ENCODE measurements at places on chromosomes 2 and 18.

GRCh38 chr2:68992933-68993332 lies 18.5 kb downstream of the GKN1 start:
- no peak for DNase-seq

DNA sequence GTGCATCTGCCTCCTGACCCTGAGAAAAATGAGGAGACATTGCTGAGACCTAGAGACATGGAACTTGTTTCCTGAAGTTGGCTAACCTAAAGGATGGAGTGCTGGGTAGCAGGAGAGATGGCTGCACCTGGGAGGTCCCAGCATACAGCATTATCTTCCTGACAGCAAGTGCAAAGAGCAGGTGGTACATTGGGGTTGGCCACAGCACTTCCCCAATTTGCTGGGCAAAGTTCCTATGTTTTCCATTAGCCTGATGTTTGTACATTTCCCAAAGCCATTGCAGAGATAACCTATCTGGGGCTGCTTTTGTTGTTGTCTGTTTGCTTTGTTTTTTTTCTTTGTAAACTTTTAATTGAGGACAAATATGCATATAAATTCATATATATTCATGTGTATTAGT lies 296.7 kb downstream of the HRH4 start:
- no peak for DNase-seq

GRCh38 chr2:21229302-21229701 lies 105.5 kb downstream of the TDRD15 start:
- DNase-seq: no peak

DNA sequence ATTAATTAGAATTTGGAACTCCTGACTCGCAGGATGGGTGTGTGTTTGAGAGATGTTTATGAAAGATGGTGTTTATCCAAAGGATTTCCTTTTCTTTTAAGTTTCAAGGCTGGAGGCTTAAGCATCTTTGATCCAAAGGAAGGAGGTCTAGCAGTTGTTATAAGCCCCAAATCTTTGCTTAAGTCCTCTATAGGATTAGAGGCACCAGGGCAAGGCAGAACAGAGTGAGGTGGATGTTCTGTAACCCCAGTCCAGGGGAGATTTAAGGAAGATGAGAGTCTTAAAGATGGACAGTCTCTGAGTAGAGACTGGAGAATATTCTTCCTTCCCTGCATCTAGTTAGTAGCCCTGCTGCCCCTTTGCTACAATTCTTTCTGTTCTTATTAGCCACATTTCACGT lies 17.5 kb downstream of the LBH start:
- no peak for DNase-seq

DNA sequence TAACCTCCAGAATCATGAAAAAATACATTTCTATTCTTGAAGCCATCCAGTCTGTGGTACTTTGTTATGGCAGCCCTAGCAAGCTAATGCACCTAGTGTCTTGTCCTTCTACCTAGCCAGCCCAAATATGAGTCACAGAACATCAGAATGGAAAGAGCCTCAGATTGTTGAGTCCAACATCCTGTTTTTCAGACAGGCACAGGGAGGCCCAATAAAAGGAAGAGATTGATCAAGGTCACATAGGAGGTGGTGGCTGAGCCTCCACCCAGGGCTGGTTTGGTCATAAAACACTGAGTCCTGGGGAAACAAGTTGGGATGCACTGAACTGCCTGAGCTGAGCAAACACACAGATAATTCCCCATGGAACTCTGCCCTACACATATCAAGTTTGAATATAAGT lies 195.5 kb downstream of the TTC32 start:
- no peak for DNase-seq

GRCh38 chr18:3135536-3135935 lies 84.2 kb downstream of the MYOM1 start:
- no peak for DNase-seq

DNA sequence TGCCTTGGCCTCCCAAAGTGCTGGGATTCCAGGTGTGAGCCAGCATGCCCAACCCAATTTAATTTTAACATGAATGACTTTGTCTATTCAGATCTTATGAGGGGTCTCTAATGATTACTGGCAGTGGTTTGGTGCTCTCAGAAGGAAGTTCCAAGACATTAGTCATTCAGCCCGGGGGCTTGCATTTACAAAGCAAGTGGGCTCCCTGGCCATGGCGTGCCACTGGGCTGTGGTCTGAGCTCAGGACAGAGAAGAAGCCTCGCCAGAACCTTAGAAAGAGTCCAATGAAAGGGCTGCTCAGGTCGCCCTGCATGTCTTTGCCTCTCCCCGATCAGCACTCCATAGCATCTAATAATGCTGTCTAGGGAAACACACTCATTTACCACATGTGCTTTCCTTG lies 182.6 kb upstream of the CHAC2 start:
- DNase-seq: no peak

DNA sequence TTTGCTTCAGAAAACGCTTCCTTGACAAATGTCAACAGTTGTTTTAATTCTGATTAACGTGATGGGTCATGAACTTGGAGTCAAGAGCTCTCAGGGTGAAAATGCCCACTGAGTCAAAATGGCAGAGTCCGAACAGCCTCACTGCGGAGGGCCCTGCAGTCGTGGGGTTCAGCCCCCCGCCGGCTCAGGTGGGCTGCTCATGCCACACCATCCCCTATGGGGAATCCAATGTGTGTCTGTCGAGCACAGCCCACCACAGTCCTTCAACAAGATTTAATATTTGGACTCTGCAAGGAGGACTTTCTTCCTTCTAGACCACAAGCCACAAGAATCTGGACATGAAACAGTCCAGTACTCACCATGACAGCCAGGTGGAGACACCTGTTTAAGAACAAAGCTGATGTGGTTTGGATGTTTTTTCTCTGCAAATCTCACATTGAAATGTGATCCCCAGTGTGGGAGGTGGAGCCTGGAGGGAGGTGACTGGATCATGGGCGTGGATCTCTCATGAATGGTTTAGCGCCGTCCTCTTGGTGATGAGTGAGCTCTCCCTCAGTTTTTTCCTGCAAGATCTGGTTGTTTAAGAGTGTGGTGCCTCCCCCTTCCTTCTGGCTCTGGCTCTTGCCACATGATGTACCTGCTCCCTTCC lies 201.0 kb downstream of the NDUFA10 start:
- DNase-seq: no peak

GRCh38 chr2:128316777-128317180 lies 1.9 kb downstream of the HS6ST1 start:
- no peak for DNase-seq

- DNase-seq: no peak
Measured at GRCh38 chr2:231795525-231796327, 9.5 kb downstream of the COPS7B start.

DNA sequence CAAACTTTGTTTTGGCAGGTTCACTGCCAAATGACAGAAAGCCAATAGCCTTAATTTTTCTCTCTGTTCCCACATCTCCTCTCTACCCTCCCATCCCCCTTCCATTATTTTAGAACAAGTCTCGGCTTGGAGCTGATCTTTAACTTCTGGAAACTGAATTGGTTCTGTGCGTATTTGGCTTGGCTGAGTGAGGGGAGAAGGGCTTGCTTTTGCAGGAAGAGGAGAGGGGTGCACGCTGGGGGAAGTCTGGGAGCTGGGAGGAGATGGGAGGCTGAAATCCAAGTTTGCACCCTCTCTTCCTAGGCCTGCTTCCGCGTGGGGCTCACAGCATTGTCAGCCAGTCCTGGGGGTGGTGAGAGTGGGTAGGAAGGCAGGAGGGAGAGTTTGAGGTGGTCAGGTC lies 176.1 kb upstream of the SPRED2 start:
- peak; percentile 8 for DNase-seq

- no peak for DNase-seq
Measured at GRCh38 chr2:121211689-121212151, 73.3 kb downstream of the TFCP2L1 start.

GRCh38 chr2:67272195-67272594 lies 124.9 kb upstream of the ETAA1 start:
- no peak for DNase-seq

DNA sequence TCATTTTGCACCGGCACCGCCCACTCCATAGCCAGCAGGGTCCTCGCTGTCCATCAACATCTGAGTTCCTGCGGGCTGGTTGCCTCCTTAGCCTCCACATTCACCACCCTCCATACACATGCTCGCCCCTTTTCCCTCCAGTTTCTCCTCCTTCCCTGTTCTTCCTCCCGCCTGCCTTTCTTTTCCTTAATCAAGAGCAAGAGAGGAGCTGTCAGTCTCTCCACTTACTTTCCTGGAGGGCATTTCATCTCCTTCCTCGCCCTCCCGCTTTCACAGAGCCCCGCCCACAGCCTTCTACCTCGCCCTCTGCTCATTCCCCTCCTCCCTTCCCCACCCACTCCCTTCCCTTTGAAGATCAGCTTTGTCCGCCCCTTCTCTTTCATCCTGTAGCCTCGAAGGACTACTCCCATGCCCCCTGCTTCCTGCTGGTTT lies 13.8 kb upstream of the ZBTB7C start:
- DNase-seq: no peak

GRCh38 chr2:49035481-49035880 lies 118.8 kb downstream of the FSHR start:
- DNase-seq: no peak

DNA sequence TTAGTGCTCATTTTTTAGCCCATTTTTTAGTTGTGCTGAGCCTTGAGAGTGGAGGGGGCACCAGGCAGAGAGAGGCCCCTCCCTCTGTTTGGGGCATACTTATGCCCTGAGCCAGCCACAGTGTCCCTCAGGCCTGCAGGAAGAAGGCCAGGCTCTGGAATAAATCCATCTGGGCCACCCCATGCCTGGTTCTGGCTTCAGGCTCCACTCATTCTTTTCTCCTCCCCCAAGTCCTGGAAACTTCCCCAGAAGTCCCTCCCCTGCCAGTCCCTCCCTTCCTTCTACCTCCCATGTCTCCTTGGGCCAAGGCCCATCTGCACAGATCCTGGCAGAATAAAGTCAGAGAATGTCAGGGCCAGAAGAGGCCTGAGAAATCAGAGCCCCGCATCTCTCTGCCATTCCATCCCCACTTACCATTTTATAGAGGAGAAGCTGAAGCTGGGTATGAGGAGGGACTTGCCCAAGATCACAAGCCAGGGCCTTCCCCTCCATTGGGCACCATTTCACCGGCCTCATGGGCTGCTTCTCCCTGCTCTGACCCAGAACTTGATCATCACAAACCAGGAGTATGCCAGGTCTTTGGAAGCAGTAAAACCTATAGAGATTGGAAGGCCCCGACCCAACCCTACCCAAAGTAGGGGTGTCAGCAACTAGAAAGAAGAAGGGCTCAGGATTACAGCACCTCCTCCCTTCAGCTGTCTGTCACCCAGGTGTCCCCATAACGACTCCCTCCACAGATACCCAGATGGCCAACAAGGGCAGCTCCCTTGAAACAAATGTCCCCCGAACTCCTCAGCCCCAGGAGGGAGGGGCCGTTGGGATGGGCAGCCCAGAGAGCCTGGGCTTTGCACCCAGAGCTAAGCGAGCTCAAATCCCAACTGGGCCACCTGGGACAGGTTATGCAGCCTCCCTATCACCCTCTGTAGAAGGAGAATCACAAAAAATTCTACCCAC lies 108.4 kb downstream of the POLR1A start:
- no peak for DNase-seq

GRCh38 chr18:46754661-46755292 lies 2.1 kb downstream of the ST8SIA5 start:
- DNase-seq: no peak

DNA sequence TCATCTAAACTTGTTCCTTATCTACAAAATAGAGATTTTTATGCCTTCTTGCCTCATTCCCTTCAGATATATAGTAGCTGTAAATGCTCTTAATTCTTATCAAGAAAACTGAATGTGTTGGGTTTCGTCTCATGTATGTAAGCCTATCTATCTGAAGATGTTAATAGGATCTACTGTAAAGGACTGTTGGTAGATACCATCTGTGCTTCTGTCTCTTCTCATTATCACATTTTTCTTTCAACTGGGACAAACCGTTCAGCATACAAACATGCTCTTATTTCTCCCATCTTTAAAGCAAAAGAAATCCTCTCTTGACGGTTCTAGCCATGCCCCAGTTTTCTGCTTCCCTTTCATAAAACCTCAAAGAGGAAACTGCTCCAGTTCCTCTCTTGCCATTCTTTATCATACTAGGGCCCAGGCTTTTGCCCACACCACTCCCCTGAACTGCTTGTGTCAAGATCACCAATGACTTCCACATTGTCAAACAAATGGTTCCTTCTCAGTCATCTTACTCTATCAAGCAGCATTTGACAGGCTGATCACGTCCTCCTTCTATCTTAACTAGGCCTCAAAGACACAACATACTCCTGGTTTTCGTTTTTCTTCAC lies 88.7 kb downstream of the ARHGEF33 start:
- DNase-seq: no peak

- DNase-seq: no peak
Measured at GRCh38 chr18:4004183-4004829, 450.8 kb downstream of the DLGAP1 start.

- no peak for DNase-seq
Measured at GRCh38 chr2:205744074-205744591, 61.8 kb downstream of the NRP2 start.

GRCh38 chr2:235914756-235915155 lies 253.4 kb downstream of the GBX2 start:
- no peak for DNase-seq

GRCh38 chr2:97749581-97749980 lies 36.2 kb downstream of the ZAP70 start:
- DNase-seq: no peak

DNA sequence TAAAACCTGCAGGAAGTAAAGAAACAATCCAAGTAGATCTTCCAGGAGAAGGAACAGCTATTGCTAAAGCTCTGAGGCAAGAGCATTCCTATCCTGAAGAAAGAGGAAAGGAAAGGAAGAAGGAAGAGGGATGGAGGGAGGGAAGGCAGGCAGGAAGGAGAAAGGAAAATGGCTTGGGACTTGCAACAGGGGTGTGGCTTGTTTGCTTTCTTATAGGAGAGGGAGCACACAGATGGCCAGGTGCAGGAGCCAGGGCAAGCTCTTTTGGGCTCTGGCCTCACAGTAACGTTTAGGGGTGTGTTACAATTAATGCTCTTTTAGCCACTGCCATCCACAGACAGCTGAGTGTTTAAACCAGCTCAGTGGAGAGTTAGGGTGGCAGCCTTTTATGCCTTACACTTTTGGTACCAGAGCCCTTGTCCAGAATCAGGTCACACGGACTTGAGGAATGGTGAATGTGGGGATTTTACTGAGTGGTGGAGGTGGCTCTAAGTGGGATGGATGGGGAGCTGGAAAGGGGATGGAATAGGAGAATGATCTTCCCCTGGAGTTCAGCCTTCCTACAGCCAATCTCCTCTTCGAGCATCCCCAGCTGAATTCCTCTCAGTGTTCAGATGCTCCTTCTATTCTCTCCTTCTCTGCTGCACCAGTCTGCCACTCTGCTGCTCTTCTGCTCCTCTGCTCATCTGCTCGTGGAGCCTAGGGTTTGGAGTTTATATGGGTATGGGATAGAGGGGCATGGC lies 108.7 kb upstream of the SLC39A10 start:
- no peak for DNase-seq

DNA sequence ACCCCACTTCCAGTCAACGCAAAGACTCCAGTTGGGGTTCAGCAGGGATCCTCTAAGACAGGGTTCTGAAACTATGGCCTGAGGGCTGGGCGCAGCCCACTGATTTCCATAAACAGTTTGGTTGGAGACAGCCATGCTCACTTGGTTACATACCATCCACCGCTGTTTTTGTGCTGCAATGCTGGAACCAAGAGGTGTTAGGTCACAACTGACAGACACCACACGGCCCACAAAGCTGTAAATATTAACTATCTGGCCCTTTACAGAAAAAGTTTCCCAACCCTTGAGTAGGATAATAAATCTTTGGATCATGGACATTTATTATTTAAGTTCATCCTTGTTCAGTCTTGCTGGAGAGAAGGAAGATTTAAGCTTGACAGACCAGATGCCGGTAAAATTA lies 8.4 kb upstream of the CD226 start:
- DNase-seq: no peak

All from skin of body (tissue), 3 donors.